Immature natural killer cell (primary cell): ENCODE measurements at places on chromosomes 7 and 10. TPM values are rescaled to one million over a fixed set of nuclear protein-coding genes. Genes with fewer than 3 reads are reported as not detected.

- no peaks in the 10 kb centered on the region for H3K27me3 ChIP-seq
- peaks cover 7% of the 10 kb centered on the region for H3K4me1 ChIP-seq
Measured at GRCh38 chr7:17275749-17276671, 22.4 kb upstream of the AHR start.

DNA sequence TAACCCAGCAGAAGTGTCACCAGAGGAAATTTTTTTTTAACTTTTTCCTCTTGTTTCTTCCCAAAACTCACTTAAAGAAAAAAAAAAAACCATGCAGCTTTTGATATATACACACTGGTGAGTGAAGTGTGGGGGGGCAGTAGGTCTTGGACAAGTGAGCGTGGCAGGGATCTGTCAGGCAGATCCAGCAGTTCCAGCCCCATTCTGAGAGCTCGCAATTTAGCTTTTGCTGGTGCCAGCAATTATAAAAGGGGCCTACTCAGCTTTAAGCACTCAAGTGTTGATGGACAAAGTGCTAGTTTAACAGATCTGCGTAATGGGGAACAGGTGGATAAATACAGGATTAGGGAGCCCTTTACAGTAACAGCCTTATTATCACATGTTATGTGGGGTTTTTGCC, 619.2 kb upstream of the GALNT17 start:
- no peaks in the 10 kb centered on the region for H3K36me3 ChIP-seq
- H3K27me3 ChIP-seq, result peaks cover 2% of the 10 kb centered on the region
- H3K27ac ChIP-seq, result no peak overlapping the region
- no peaks in the 10 kb centered on the region for H3K4me1 ChIP-seq

PRPS1L1 gene
- polyA plus RNA-seq, result not detected

CACNA2D1 gene
- not detected for polyA plus RNA-seq

IFIT1B gene
- polyA plus RNA-seq, result 0.11 TPM

CCDC201 gene
- not detected for polyA plus RNA-seq

- no peaks in the 10 kb centered on the region for H3K27me3 ChIP-seq
- H3K4me3 ChIP-seq, result no peak overlapping the region
- peaks cover 19% of the 10 kb centered on the region for H3K36me3 ChIP-seq
- H3K4me1 ChIP-seq, result no peaks in the 10 kb centered on the region
- no peak overlapping the region for H3K27ac ChIP-seq
Measured at GRCh38 chr10:35007858-35008301, 82.3 kb downstream of the CUL2 start.

- no peaks in the 10 kb centered on the region for H3K36me3 ChIP-seq
- no peaks in the 10 kb centered on the region for H3K27me3 ChIP-seq
- H3K4me3 ChIP-seq, result no peak overlapping the region
- no peaks in the 10 kb centered on the region for H3K4me1 ChIP-seq
- no peak overlapping the region for H3K27ac ChIP-seq
Measured at GRCh38 chr7:41135511-41135910, 567.4 kb downstream of the INHBA start.

GRCh38 chr10:97701438-97702069, 12.0 kb upstream of the MARVELD1 start:
- H3K4me1 ChIP-seq, result no peaks in the 10 kb centered on the region
- H3K27me3 ChIP-seq, result peaks cover 8% of the 10 kb centered on the region
- H3K36me3 ChIP-seq, result peaks cover 3% of the 10 kb centered on the region
- H3K27ac ChIP-seq, result no peak overlapping the region
- no peak overlapping the region for H3K4me3 ChIP-seq
- DNase-seq, result peak; percentile 53

DNA sequence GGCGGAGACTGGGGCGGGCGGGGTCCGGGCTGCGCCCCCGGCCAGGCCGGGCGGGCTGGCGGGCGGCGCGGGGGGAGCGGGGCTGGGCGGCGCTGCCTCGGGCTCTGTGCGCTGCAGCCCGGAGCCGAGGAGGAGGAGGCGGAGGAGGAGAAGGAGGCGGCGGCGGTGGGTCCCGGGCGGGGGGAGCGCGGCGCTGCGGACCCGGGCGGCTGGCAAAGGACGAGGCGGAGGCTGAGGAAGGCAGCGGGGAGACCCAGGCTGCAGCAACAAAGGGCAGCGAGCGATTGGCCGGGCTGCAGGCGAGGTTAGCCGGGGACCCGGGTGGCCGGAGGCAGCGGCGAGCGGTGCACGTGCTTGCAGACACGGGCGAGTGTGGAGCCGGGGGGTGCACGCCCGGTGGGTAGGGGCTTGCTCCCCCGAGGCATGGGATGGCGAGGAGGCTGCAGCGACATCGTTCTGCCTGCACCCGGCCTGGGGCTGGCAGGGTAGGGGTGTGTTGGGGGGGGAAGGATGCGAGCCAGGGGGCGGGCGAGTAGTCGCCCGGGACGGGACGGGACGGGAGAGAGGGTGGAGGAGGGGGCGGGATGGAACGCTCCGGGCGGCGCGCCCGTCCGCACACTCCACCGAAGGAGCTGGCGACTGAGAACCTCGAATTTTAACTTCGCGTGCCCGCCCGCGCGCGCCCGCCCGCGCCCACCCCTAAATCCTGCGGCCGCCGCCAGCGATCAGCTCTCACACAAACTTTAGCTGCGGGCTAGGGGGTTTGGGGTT, 844 bp upstream of the KAT6B start:
- H3K36me3 ChIP-seq, result no peaks in the 10 kb centered on the region
- H3K4me1 ChIP-seq, result peaks cover 52% of the 10 kb centered on the region
- H3K4me3 ChIP-seq, result peak overlapping the region; percentile 95
- peaks cover 13% of the 10 kb centered on the region for H3K27me3 ChIP-seq
- H3K27ac ChIP-seq, result peak overlapping the region; percentile 62
- peak; percentile 49 for DNase-seq

- H3K36me3 ChIP-seq, result peaks cover 13% of the 10 kb centered on the region
- H3K4me1 ChIP-seq, result peaks cover 6% of the 10 kb centered on the region
- peak; percentile 50 for DNase-seq
- no peak overlapping the region for H3K4me3 ChIP-seq
- H3K27ac ChIP-seq, result peak overlapping the region; percentile 46
- H3K27me3 ChIP-seq, result no peaks in the 10 kb centered on the region
Measured at GRCh38 chr10:122435212-122435827, 19.1 kb upstream of the ARMS2 start.

DNA sequence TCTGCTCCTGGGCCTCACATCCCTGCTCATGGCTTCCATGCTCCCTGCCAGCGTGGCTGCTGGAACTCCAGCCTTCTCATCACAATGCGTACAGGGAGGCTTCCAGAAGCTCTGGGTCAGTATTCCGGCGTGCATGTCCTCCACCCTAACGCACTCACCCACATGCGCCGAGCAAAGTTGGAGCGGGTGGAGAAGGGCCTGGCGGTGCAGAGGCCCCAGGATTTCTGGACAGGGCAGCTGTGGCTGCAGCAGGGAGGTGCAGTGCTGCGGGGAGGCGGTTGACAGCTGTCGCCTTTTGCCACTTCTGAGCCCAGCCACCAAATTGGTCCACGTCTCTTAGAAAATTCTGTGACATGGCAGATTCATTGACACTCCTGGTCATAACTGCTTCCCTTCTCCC, 33.6 kb upstream of the FAM20C start:
- DNase-seq, result no peak
- peaks cover 3% of the 10 kb centered on the region for H3K27me3 ChIP-seq
- no peak overlapping the region for H3K4me3 ChIP-seq
- no peaks in the 10 kb centered on the region for H3K36me3 ChIP-seq

PDZD8 gene
- polyA plus RNA-seq, result 23.7 TPM

- H3K27ac ChIP-seq, result peak overlapping the region; percentile 72
- H3K36me3 ChIP-seq, result peaks cover 5% of the 10 kb centered on the region
- H3K4me1 ChIP-seq, result peaks cover 88% of the 10 kb centered on the region
- no peak for DNase-seq
Measured at GRCh38 chr10:110103921-110104461, 96.2 kb downstream of the ADD3 start.

- H3K27me3 ChIP-seq, result peaks cover 3% of the 10 kb centered on the region
- no peak overlapping the region for H3K4me3 ChIP-seq
- no peaks in the 10 kb centered on the region for H3K4me1 ChIP-seq
- no peak overlapping the region for H3K27ac ChIP-seq
Measured at GRCh38 chr10:17562614-17563013, 54.6 kb downstream of the HACD1 start.

DNA sequence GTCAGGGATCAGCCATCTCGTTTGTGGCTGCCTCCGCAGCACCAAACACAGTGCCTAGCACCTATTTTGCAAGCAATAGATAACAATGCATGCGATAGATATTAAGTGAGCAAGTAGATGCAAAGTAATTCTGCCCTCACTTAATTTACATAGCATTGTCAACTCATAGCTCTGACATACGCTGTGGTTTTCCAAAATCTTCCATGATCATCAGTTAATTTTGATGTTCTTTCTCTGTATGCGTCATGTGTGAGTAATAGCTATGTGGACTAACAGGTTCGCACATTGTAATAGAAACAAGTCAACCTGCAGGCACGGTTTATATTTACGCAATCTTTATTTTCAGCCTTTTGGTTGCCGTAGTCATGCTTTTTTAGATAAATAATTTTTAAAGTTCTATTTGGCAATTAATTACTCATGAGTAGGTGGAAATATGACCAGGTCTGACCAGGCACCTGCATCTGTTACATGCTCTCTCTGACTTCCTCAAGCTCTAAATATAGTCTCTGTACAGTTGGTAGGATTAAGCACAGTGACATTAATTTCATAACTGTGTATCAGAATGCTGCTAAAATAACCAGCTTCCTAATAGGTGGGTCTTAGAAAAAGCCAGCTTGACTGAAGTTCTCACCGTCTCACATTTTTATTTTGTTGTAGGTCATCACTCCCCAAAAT, 13.3 kb downstream of the MAP3K8 start:
- H3K27me3 ChIP-seq, result peaks cover 8% of the 10 kb centered on the region
- H3K36me3 ChIP-seq, result peaks cover 55% of the 10 kb centered on the region
- peak overlapping the region; percentile 76 for H3K27ac ChIP-seq
- no peak overlapping the region for H3K4me3 ChIP-seq

LIPJ gene
- not detected for polyA plus RNA-seq

DNA sequence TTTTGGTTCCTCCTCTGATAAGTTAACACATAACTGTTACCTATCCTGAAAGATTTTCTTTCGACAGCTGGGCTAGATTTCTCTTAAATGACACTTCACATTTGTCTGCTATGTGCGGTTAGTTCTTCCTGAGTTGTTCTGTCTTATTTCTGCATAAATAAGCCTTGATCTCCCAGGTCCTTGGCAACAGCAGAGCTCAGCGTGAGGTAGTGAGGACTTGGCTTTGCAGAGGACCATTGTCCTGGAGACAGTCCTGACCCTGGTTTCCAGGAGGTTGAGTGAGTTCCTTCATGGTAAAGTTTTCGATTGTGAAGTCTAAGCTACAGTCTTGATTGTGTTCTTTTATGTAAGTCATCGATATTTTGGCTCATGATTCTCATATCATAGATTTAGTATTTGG, 23.7 kb downstream of the SND1 start:
- DNase-seq, result no peak
- H3K36me3 ChIP-seq, result peaks cover 12% of the 10 kb centered on the region
- no peak overlapping the region for H3K4me3 ChIP-seq

DNA sequence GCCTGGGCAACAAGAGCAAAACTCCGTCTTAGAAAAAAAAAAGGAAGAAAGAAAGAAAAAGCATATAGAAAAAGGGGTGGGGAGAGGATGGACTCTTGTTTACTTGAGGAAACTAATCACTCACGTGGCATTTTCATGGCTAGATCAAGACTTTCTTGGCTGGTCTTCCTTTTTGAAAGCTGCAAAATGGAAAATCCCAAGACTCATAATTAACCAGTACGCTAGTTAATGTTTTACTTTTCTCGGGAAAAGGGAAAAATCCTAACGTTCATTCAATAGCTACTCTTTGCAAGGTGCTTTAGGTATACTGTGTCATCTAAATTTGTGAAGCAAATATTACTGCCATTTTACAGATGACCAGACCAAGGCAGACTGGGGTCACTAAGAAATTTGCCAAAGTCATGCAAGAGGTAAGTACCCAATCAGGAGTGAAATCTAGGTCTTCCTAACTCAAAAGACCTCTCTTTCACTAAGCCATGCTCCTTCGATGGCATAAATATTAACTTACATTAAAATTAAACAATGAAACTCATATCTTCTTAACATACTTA, 24.4 kb downstream of the NAPEPLD start:
- no peak overlapping the region for H3K27ac ChIP-seq
- no peaks in the 10 kb centered on the region for H3K4me1 ChIP-seq
- H3K4me3 ChIP-seq, result no peak overlapping the region
- no peak for DNase-seq
- peaks cover 42% of the 10 kb centered on the region for H3K36me3 ChIP-seq
- no peaks in the 10 kb centered on the region for H3K27me3 ChIP-seq

GRCh38 chr10:70509757-70510147, 31.2 kb downstream of the PALD1 start:
- no peak overlapping the region for H3K27ac ChIP-seq
- DNase-seq, result no peak
- no peaks in the 10 kb centered on the region for H3K36me3 ChIP-seq
- peaks cover 4% of the 10 kb centered on the region for H3K27me3 ChIP-seq

URGCP gene
- polyA plus RNA-seq, result 10.9 TPM

- H3K27ac ChIP-seq, result no peak overlapping the region
- no peak overlapping the region for H3K4me3 ChIP-seq
- no peak for DNase-seq
- no peaks in the 10 kb centered on the region for H3K4me1 ChIP-seq
Measured at GRCh38 chr10:88608780-88609179, 22.2 kb downstream of the LIPJ start.

CAV2 gene
- not detected for polyA plus RNA-seq

GRCh38 chr7:8434290-8435002, 1.0 kb downstream of the NXPH1 start:
- no peak overlapping the region for H3K4me3 ChIP-seq
- no peak overlapping the region for H3K27ac ChIP-seq
- peaks cover 6% of the 10 kb centered on the region for H3K36me3 ChIP-seq
- peaks cover 29% of the 10 kb centered on the region for H3K27me3 ChIP-seq
- DNase-seq, result no peak

- peaks cover 3% of the 10 kb centered on the region for H3K27me3 ChIP-seq
- H3K4me1 ChIP-seq, result no peaks in the 10 kb centered on the region
- DNase-seq, result no peak
- no peak overlapping the region for H3K4me3 ChIP-seq
Measured at GRCh38 chr7:143054621-143055020, 2.5 kb downstream of the OR6V1 start.

DNA sequence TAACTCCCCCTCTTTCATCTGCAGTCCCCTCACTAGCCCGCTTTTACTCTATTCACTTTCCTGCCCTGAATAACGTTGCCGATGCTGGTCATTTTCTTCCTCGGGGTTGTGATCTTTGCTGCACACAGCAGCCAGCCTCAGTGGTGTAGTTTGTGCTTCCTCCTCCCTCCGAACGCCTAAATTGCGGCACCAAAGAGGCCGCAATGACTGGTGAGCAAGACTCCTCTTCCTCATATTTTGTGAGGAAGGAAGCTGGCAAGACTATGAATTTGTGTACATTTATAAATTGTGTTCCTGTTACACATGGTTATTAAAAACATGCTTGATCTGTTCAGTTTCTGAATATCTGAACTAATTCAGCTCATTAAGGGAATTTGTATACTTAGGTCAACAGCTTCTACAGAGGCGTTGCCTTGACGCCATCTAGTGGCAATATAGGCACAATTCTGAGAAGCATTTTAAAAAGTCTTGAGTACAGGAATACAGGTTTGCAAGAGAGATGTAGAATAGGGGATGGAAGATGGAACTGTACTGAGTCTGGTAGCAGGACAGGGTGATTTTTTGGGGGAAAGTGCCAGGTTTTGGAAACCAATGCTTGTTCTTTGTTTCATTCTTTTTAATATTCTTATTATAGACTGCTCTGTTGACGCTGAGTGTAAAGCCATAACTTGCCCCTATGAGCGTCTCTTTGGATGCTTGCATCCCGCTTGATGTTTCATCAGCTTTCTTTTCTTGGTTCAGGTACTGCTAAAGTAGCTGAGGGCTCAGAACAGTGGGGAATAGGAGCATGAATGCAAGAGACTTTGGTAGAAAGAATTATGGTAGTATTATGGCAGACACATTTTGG, 4.1 kb upstream of the TAS2R5 start:
- no peaks in the 10 kb centered on the region for H3K36me3 ChIP-seq
- H3K27ac ChIP-seq, result no peak overlapping the region
- no peaks in the 10 kb centered on the region for H3K4me1 ChIP-seq
- DNase-seq, result peak; percentile 26
- no peaks in the 10 kb centered on the region for H3K27me3 ChIP-seq
